IPS DF 6.9 (cell line): ENCODE measurements at places on chromosomes 6 and 20.

- peak; percentile 66 for DNase-seq
Observed at GRCh38 chr6:34462551-34462971, 3.3 kb upstream of the PACSIN1 start.

GRCh38 chr6:27472182-27472616, 706 bp downstream of the ZNF184 start:
- no peak for DNase-seq

- DNase-seq = no peak
Observed at GRCh38 chr6:165515963-165516624, 146.9 kb downstream of the PDE10A start.

GRCh38 chr6:42243046-42243445, 25.4 kb upstream of the MRPS10 start:
- no peak for DNase-seq

DNA sequence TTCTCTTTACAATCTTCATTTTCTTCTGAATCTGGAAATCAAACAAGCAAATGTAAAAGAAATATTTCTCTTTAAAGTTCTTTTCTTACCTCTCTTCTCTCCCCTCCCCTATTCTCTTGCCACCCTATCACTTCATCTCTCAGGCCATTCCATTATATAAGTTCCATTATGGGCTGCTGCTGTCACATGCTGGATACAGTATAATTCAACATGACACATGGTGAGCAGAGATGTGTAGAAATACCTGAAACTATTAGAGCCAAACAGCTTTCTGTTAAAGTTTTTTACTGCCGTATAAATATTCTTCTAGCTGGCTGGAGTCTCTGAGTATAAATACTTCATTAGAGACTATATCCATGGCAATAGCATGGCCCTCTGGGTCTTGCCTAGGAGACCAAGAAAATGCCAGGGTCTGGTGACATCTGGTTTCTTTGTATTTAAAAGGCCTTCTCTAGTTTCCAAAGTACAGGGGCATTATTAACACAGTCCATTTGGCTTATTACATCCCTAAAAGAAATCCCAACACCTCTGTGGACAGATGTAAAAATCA, 139.6 kb downstream of the TFAP2B start:
- no peak for DNase-seq

DNA sequence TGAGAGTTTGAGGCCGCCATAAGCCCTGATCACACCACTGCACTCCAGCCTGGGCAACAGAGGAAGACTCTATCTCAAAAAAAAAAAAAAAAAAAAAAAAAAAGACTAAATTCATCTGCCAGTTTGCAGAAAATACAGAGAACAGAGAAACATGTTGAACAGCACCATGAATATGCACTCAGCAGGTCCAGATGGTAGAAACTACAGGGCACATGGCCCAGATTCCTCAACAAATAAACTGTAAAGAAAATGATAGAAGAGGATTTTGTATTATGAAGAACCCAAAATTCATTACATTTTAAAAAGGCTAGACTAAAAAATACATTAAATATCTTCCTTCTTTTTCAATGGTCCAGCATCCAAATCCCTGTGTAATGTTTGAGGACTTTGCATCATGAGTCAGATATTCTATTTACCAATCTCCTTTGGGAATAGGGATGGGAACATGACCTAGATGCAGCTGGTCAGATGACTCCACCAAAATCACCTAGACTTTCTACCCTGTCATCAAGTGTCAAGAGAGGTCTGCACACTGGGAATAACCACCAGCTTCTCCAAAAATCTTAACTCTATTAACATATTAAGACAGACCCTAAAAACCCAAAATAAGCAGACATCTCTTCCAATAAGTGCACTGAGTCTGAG, 189.1 kb upstream of the TCF21 start:
- DNase-seq = no peak

GRCh38 chr6:80245043-80245442, 138.6 kb downstream of the BCKDHB start:
- no peak for DNase-seq

- DNase-seq = no peak
Observed at GRCh38 chr20:53581444-53582250, 12.0 kb downstream of the ZNF217 start.

- no peak for DNase-seq
Observed at GRCh38 chr6:2410656-2411380, 165.4 kb upstream of the GMDS start.

GRCh38 chr20:16477632-16478031, 95.6 kb downstream of the KIF16B start:
- DNase-seq = no peak

- DNase-seq = no peak
Observed at GRCh38 chr6:104941729-104942091, 15.2 kb upstream of the LIN28B start.

DNA sequence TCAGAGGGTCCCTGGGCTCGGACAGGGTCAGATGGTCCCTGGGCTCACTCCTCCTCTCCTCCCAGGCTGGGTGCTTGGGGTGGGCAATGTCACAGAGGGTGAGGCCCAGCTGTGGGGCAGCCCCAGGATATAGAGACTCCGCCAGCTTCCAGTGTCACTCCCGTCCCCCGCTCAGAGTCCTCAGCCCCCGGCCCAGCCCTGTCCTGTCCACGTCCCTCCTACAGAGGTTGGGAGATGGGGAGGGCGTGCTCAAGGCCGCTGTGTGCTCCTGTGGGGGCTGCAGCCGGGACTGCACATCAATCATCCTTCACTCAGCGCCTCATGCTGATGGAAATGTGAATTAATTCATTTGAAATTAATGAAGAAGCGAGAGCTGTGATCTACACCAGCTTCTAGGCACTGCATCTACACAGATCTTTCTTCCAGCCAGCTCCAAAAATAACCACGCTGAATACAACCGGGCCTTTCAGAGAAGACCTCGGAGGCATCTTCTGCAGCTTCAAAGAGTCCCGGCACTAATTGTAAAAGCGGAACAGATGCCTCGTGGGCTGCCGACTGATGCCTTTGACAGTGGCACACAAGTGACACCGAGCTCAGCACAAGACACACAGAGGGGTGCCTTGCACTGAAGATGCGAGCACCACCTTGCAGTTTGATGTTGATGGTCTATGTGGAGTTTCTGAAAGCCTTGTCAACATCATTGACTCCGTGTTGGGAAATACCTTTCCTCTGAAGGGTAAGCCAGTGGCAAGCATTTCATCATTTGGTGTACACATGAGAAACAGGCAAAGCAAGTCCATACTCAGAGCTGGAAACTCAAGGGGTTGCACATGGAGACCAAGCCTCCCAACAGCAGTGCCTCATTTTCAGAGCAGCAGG, 39.3 kb downstream of the DACT2 start:
- DNase-seq = no peak

DNA sequence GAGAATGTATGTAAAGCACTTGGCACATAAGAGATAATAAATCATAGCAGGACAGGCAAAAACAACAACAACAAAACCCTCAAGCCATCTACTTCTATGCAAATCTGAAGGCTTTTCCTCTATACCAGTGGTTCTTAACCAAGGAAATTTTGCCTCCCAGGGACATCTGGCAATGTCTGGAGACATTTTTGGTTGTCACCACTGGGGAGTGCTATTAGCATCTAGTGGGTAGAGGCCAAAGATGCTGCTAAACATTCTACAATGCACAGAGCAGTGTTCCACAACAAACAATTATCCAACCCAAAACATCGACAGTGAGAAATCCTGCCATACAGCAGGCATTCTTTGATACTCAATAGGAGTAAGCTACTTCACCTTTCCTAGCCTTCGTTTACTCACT, 28.2 kb downstream of the NDRG3 start:
- DNase-seq = no peak

- no peak for DNase-seq
Observed at GRCh38 chr6:87139236-87139635, 16.1 kb upstream of the ZNF292 start.

- DNase-seq = no peak
Observed at GRCh38 chr6:36052097-36052496, 24.5 kb downstream of the MAPK14 start.

DNA sequence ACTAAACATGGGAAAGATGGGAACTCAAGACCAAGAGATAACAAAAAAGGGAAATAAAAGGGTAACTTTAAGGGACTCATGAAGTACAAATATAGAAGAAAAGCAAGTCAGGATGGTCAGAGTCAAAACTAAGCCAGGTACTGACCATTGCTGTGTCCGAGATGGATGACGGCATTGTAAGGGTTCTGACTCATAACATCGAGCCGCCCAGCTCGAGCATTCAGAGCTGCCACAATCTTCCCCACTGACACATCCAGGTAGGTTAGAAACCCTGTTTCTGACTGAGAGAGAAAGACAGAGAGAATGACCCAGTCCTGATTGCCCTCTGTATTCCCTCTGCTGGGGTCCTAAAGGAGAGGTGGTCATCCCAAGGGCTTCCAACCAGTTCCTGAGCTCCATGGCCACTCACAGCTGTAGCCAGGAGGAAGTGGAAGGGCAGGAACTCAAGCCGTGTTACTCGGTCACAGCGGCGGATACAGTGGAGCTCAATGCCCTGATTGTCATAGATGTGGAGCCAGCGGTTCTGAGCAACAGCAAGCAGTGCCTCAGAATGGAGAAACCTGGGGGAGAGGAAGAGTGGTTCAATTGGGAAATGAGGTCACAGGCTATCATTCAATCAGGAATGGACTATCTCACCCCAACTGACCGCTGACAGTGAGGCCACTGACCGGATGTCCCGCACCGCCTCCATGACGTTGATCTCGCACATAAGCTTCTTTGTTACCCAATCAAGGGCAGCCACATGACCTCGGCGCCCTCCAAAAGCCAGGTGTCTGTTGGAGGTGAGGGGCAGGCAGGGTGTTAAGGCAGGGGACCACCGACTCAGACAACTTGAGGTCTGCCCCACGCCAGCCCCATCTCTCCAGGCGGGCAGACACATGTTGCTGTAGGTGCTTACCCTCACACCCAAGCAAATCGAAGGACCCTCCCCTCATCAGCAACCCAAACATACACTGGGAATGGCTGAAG, 1.8 kb downstream of the WDR46 start:
- no peak for DNase-seq

GRCh38 chr6:46191961-46192360, 21.2 kb upstream of the ENPP5 start:
- no peak for DNase-seq

DNA sequence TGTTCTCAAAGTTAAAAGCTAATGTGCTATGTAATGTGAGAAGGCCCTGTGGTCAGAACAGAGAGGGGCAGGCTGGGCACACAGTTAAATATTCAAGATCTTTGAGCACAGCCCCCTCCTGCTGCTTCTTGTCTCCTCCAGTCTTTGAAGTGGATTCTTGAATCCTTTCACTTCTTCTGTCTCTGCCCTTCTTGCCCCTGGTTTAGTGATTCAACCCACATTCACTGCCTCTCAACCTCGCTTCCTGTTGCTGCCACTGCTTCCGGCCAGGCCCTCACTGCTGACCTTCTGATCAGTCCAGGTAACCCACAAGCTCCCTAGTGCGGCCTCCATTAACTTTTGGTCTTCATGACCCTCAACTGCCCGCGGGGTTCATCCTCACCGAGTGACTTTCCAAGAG, 417.3 kb upstream of the NOX3 start:
- no peak for DNase-seq

- no peak for DNase-seq
Observed at GRCh38 chr6:34383161-34383631, 9.3 kb downstream of the NUDT3 start.

- no peak for DNase-seq
Observed at GRCh38 chr6:2988094-2988425, 11.6 kb upstream of the NQO2 start.

- no peak for DNase-seq
Observed at GRCh38 chr20:48784273-48784641, 43.5 kb downstream of the PREX1 start.

DNA sequence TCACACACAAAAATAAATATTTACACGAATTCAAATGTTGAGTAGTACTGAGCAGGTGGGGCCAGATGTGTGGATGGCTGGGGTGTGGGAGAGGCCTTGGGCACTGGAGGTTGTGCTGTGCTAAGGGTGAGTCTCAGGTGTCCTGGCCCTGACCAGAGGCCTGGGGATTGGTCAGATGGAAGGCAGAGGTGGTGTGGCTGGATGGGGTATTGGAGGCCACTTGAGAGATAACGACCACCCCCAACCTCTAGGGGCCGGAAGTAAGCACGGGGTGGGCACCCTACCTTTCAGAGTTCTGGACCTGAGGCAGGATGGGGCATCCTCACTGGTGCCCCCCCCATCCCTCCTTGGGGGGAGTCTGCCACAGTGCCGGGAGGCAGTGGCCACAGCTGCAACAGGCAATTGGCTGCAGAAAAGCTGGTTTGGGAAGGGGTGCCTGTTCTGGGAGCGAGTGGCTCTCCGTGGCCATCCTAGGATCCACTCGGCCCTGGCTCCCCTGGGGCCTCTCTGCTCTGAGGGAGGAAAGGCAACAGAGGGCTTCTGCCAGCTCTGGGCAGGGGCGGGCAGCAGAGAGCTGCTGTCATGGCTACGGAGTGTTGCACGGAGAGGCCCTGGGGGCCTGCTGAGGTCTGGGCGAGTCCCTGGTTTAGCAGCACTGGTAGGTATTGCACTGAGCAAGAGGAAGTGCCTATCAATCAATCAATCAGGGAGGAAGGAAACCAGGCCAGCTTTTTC, 87.6 kb downstream of the ASXL1 start:
- DNase-seq = no peak

- DNase-seq = no peak
Observed at GRCh38 chr6:146258206-146258605, 229.3 kb downstream of the GRM1 start.

GRCh38 chr6:110841266-110841665, 26.0 kb upstream of the CDK19 start:
- DNase-seq = no peak

- DNase-seq = peak; percentile 31
Observed at GRCh38 chr20:43187476-43188233, 2.1 kb downstream of the PTPRT start.

DNA sequence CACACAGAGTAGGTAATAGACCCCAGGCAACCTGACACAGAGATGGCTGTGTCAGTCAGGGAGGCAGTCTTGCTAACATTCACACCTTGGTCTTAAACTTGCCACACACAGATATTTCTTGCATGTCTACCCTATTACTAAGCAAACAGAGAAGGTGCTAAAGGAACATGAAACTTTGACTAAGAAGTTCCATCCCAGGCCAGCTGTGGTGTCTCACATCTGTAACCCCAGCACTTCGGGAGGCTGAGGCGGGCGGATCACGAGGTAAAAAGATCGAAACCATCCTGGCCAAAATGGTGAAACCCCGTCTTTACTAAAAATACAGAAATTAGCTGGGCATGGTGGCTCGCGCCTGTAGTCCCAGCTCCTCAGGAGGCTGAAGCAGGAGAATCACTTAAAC, 222.4 kb upstream of the JARID2 start:
- no peak for DNase-seq

DNA sequence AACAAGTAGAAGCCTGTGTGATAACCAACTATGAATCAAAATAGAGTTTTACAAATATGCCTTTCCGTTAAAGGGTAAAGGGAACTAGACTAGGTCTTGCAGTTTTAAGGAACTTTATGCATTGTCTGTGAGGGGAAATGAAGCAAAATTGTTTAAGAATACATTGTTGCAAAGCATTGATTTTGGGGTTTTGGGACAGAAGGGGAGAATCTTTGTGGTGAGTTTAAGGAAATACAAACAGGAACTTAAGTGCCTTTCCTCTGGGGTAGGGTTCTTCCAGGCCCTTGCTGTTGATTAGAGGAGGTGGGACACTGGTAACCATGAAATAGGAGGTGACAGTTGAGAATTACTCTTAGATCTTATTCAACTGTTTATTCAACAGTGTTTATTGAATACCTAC, 4.7 kb downstream of the MAPK14 start:
- no peak for DNase-seq
